ENCODE measurements at places on chromosomes 6 and 20.

DNA sequence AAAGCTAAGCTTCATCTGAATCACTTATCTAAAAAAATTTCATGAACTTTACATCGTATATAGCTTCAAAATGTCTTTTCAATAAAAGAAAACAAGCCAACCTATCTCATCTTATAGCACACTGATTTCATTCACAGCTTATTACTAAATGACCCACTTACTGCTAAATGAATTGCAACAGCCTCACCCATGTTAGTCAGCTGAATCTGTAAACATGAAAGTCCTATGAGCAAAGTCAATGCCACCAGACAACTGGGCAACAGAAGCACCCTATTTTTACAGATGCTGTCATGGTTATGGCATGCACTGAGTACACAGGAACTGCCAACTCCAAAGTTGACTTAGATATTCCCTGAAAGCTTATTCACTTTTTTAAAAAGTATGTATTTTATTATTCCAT lies 41.2 kb upstream of the DST start:
- no peak for DNase-seq

DNA sequence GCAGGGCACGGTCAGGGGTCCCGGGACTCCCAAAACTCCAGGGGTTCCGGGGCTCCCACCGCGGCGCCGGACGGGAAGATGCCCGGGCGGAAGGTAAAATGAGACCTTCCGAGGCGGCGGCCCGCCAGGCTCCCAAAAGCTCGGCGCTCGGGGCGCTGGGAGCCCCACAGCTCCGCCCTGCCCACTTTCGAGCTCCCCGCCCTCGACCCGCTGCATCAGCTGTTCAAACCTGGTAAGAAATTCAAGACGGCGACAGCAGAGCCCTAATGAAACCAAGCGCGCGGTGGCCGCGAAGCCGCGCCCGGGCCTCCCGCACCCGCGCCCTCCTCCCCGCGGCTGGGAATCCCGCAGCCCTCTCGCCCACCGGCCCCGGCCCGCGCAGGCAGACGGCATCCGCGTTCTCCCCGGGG lies 369 bp downstream of the SLC4A11 start:
- peak; percentile 48 for DNase-seq

GRCh38 chr6:153525998-153526397 lies 394.9 kb upstream of the RGS17 start:
- DNase-seq: no peak

DNA sequence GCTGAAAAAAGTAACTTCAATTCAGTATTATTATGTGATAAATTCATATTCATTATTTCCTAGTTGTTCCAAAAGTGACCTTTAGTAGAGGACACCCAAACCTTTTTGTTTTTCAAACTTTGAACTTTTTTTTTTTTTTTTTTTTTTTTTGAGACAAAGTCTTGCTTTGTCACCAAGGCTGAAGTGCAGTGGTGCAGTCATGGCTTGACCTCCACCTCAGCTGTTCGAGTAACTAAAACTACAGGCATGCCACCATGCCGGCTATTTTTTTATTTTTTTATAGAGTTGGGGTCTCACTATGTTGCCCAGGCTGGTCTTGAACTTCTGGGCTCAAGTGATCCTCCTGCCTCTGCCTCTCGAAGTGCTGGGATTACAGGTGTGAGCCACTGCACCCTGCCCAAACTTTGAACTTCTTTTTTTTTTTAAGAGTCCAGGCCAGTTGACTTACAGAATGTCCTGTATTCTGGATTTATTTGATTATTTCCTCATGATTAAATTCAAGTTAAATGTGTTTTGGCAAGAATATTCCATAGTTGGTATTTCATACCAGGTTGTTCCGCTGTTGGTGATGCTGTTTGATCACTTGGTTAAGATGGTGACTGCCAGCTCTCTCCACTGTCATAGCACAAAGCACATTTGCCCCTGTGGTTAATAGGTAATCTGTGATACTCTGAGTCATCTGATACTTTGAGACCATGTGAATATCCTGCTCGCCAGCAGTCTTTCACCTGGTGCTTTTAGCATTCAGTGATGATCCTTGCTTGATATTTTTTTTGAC lies 48.0 kb downstream of the VAPB start:
- DNase-seq: no peak

DNA sequence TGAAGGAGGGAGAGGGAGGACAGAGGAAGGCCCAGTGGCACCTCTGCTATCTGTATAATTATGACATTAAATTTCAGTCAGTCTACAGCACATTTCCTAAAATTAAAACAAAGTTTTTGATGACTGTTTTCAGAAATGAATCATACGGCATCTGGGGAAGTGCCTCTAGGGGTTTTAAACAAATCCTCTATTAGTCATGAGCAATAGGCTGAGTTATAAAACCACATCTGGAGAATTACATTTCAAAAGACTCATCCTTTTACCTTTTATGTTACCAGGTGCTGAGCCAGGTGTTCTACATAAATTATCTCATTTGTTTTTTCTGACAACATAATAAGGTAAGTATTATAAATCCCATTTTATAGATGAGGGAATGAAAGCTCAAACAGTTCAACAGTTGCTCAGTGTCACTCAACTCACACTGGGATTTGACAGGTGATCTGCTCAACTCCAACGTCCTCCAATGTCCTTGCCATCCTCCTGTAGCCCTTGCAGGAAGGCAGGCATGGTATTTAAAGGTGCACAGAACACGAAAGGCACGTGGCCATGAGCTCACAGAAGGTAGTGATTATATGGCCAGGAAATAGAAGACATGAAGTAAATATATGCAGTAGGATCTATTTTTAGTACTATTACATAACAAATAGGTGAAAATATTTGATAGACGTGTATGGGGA lies 184.2 kb upstream of the MAN1A1 start:
- DNase-seq: no peak

- no peak for DNase-seq
Measured at GRCh38 chr20:23449421-23449820, 3.3 kb downstream of the CST11 start.

GRCh38 chr6:65052626-65053025 lies 654.4 kb downstream of the EYS start:
- no peak for DNase-seq

DNA sequence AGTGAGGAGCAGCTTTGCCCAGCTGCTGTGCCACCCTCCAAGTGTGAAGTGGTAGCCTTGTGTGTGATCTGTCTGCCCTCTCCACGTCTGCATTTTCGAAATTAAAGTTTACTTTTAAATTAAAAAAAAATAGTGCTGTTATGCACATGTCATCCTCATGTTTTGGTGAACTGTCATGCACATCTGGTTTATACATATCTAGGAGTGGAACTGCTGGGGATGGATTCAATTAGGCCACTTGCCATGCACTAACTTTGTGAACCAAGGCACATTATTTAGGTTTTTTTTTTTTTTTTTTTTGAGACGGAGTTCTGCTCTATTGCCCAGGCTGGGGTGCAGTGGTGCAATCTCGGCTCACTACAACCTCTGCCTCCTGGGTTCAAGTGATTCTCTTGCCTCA lies 3.6 kb downstream of the GTSF1L start:
- DNase-seq: no peak

DNA sequence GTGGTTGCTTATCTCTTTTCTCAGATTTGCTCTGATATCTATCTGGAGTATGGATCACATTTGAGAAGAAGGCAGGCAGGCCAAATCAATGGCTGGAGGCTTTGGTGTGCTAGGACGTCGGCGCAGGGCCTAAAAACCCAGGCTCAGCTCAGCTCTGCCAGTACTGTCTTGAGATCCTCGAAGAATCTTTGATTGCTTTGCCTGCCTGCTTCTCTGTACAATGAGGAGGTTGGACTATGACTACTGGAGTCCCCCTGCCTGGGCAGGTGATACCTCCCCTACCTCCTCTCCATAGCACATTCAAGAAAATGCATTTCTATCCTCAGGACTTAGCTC lies 25.1 kb downstream of the KCNK5 start:
- DNase-seq: no peak

DNA sequence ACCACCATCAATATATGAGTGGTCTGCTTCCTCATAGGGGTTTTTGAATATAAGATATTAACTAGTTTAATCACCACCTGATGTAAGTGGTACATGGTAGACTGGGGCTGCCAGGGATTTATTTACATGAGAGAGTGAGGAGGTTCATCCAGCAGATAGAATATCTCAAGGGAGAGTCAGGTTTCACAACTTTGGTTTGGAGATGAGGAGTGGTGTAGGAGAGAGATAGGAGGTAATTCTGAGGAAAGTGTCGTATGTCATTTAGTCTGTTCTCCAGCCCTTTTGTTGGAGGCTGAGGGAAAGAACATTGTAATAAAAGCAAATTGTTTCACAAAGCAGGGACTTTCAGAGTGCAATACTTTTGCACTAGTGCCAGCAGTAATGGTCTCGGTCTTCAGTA lies 16.8 kb downstream of the L3MBTL3 start:
- no peak for DNase-seq

DNA sequence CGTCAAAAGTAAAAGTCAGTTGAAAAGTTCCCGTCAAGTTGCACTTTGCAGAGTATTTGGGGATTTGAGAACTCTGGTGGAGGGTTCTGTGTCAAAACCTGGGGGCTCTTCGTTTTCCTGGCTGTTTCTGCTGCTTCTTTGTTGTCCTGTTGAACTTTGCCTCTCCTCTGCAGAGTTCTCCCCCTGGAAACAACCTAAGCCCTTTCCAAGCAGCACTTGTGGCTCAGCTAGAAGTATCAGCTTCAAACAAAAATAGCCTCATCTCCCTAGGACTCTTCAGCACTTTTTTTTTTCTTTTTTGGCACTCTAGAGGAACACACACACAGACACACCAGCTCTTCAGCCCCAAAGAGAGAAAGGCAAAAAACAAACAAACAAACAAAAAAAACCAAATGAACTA lies at the start of gene TRDN:
Gene TRDN, minus strand, starts transcription at position 169 of the 400 bp plus-strand sequence. CDS start 175 bp downstream, outside the sequence.
- DNase-seq: no peak

DNA sequence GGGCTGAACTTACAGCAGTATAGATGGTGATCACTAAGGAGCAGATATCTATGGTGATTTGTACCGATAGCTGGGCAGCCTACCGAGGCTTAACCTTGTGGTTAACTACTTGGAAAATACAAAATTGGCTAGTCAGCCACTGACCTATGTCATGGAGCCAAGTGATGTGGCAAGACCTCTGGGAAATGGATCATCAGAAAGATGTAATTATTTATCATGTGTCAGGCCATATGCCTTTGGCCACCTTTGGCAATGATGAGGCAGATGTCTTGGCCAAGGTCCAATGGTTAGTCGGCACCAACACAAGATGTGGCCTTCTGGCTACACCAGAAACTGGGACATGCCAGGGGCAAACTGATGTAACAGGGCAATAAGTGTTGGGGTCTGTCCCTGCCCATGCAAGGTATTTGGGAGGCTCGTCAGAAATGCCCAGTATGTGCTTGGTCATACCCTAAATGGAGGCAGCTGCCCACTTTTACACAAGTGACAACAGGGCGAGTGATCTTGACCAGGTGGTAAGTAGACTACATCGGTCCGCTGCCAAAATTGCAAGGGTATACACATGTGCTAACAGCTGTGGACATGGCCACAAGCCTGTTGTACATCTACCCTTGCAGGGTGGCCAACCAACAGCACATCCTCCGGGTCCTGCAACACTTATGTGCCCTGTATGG lies 30.1 kb downstream of the HDDC2 start:
- DNase-seq: no peak

DNA sequence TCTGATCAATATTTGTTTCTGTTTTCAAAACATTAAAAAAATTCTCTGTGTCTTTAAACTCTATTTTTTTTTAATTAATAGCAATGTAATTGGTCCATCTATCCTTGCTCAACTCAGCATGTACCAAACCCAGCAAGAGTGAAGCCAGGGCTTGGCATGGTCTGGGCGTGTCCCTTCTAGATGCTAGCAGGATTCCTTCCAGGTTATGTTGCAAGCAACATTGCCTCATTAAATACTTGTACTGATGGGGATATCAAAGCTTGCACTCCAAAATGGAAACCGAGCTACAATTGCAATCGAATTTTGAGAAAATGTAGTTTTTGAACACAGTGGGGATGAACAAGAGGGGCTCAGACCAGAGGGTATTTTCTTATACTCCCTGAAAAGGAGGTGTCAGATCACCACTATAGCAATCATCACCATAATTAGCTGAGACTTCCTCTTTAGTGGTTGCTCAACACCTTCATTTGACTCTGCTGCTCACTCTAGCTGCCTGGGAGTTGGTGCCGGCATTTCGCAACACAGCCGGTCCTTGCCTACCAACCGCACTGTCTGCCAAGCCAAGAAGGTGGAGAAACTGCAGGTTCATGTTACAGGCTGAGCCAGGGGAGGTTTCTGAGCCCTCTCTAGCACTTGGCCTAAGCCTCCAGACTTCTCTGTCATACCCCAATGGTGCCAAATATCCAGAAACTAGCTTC lies 67.8 kb upstream of the RALGAPA2 start:
- no peak for DNase-seq

DNA sequence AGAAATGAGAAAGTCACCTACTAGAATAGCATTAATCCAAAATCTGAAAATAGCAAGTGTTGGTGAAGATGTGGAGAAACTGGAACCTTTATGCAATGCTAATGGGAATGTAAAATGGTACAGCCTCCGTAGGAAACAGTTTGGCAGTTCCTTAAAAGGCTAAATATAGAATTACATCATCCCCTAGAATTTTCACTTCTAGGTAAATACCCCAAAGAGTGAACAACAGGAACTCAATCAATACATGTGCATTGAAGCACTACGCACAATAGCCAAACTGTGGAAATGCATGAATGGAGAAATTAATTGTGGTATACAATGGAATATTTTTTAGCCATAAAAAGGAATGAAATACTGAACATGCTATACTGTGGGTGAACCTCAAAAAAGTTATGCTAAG lies 982.0 kb upstream of the FLRT3 start:
- no peak for DNase-seq

DNA sequence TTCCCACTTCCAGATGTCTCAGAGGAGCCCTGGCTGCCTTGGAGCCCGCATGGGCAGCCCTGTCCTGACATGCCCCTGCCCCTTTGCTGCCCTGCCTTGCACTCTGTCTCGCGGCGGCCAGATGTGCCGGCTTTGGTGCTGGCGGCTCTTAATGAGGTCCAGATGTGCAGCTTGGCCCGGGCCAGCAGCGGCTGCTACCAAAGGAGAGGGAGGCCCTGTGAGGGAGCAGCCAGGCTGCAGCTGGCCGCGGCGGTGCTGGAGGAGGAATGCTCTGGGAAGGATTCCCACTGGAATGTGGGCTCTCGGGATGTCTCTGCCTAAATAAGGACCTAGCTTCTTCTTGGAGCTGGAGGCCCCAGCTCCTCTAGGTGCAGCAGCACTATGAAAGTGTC lies 72.4 kb downstream of the FGD2 start:
- peak; percentile 80 for DNase-seq

DNA sequence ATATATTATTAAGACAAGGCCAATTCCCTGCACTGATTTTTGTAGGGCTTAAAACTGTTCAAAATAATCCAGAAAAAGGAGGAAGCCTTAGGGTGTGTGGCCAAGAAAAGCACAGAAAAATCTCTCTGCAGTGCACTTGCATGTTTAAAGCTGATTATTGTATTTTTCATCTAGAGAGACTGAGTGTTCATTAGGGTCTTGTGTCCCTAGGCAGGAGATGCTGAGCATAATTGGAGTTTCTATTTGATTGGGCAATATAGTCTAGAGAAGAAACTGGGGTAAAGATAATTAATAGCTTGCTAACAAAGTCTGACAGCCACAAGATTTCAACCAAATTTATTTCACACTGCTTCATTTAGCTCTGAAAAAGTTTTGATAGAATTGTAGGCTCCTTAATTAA lies 2.4 kb downstream of the FLRT3 start:
- DNase-seq: no peak
